ENCODE measurements at places on chromosomes 3 and 15. TPM values are rescaled to one million over a fixed set of nuclear protein-coding genes. Genes with fewer than 3 reads are reported as not detected.

Gene EEF1AKMT4
- total RNA-seq: 12.7 TPM

Gene PLS1
- 13.7 TPM for total RNA-seq

Gene RPL35A
- 1,339 TPM for total RNA-seq

Gene CPNE4
- 4.3 TPM for total RNA-seq

Gene NANOGP8
- total RNA-seq: not detected

Gene GPR149
- total RNA-seq: not detected

Gene C15orf62
- 0.08 TPM for total RNA-seq
